Kidney (tissue), 22 donors: ENCODE measurements at places on chromosomes 11 and 22. TPM values are rescaled to one million over a fixed set of nuclear protein-coding genes. Genes with fewer than 3 reads are reported as not detected.

Gene TCIRG1
- total RNA-seq: 97.1 TPM

DNA sequence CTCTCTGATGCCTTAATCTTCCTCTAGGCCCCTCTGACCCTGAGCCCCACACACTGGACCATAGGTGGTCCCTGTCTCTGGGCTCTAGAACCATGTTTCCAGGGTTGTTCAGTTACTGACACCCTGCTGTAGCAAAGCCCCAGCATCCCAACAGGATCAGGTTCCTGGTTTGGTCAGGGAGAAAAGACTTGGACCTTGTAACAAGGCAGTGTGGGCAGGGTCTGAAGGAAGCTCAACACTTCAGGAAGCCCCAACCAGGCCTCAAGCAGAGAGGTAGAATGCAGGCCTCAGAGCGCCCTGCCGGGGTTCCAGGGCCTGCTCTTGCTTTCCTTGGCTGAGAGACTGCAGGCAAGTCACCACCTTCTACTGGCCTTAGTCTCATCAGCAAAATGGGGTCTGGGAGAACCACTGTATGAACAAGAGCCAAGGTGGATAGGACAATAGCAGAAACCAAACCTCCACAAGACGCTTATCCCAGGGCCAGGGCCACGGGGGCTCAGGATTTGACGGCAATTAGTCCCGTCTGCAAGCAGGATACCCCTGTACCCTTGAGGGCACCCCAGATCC is 4.8 kb downstream of the ARAP1 start:
- no peaks in the 10 kb centered on the region for H3K27me3 ChIP-seq
- H3K4me1 ChIP-seq: no peaks in the 10 kb centered on the region
- no peak overlapping the region for H3K4me3 ChIP-seq

Gene LYVE1
- total RNA-seq: 101 TPM

- DNase-seq: no peak
- H3K27me3 ChIP-seq: no peaks in the 10 kb centered on the region
- peak overlapping the region; percentile 82 for H3K27ac ChIP-seq
- no peaks in the 10 kb centered on the region for H3K36me3 ChIP-seq
Measured at GRCh38 chr22:17922925-17923903, 101.1 kb downstream of the MICAL3 start.

Gene PGA3
- 0.54 TPM for total RNA-seq

Gene INS
- not detected for total RNA-seq

DNA sequence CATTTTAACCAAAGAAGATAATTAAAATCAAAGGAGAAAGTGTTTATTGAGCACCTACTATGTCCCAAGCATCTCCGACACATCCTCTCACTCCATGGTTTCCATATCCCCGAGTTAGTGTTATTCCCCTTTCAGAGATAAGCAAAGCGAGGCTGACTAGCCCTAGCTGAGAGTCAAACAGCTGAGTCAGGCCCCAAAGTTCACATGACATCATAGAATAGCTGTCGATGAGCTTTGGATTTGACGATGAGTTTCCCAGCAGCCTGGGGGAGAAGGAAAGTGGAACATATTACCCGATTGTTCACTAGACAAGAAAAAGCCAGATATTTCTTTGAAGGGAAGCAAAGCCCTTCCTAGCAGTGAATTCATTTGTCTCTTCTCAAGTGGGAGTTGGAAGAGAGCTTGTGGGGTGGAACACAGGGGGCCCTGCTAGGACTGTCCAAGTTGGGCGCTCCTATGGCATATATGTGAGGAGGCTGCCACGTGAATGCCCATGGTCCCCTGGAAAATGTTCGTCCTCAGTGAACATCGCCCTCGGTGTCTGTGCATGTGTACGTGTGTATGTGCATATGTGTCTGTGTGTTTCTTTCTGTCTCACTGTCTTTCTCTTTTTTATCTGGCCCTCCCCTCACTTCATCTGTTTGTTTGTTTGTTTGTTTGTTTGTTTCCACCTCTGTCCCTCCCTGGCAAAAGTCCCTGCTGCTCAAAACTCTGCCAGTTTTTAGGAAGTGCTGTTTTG is 493 bp upstream of the CYTH4 start:
- no peak overlapping the region for H3K27ac ChIP-seq
- no peaks in the 10 kb centered on the region for H3K36me3 ChIP-seq
- no peak overlapping the region for H3K4me3 ChIP-seq
- no peaks in the 10 kb centered on the region for H3K27me3 ChIP-seq

GRCh38 chr11:16365581-16366228 is 9.4 kb upstream of the SOX6 start:
- H3K36me3 ChIP-seq: no peaks in the 10 kb centered on the region
- no peaks in the 10 kb centered on the region for H3K27me3 ChIP-seq
- H3K27ac ChIP-seq: no peak overlapping the region

- H3K4me3 ChIP-seq: no peak overlapping the region
- peaks cover 4% of the 10 kb centered on the region for H3K4me1 ChIP-seq
- DNase-seq: no peak
- H3K36me3 ChIP-seq: no peaks in the 10 kb centered on the region
- H3K27ac ChIP-seq: no peak overlapping the region
Measured at GRCh38 chr11:95257456-95257971, 26.5 kb upstream of the SESN3 start.

Gene CFAP68
- 29.5 TPM for total RNA-seq

Gene CARD16
- total RNA-seq: 16.2 TPM

Gene GLYAT
- total RNA-seq: 57.8 TPM

DNA sequence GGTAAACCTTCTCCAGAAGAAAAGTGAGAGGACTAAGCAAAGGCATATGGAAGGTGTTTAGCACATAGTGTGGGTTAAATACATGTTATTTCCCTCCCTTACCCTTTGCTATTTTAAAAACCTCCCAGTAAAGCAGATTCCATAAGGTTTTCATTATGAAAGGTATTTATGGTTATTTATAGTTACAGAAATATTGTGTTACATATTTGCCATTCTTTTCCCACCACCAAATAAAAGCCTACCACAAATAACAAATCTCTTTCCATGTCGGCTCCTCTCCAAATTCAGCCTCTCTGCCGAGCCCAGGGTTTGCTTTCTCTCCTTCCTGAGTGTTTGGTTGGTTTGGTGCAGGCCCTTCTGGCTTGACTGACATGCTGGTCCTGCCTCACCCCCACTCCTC is 64.4 kb downstream of the INSC start:
- no peak overlapping the region for H3K4me3 ChIP-seq
- DNase-seq: no peak

GRCh38 chr22:30047364-30047738 is 32.9 kb upstream of the HORMAD2 start:
- no peaks in the 10 kb centered on the region for H3K27me3 ChIP-seq
- no peaks in the 10 kb centered on the region for H3K36me3 ChIP-seq
- DNase-seq: no peak
- no peak overlapping the region for H3K4me3 ChIP-seq
- no peak overlapping the region for H3K27ac ChIP-seq
- H3K4me1 ChIP-seq: peaks cover 19% of the 10 kb centered on the region

DNA sequence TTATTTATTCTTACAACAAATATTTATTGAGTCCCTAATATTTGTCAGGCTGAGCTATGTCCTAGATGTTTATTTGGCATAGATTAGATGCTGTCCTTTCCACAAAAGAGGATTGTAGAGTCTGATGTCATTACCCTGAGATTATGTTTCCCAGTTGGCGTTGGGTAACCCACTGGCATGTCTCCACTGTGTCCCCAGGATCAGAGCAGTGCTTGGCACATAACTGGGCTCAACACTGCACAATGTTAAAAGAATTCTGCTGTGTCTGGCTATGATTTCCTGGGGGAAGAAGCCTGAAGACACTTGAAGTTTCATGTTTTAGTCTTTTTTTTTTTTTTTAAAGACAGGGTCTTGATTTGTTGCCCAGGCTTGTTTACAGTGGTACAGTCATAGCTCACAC is 4.0 kb downstream of the RCN1 start:
- no peak overlapping the region for H3K4me3 ChIP-seq
- no peak overlapping the region for H3K27ac ChIP-seq
- no peak for DNase-seq
- H3K4me1 ChIP-seq: no peaks in the 10 kb centered on the region
- H3K36me3 ChIP-seq: peaks cover 6% of the 10 kb centered on the region

Gene OR5P2
- 0.25 TPM for total RNA-seq

GRCh38 chr11:108752297-108752751 is 87.5 kb downstream of the DDX10 start:
- H3K4me1 ChIP-seq: no peaks in the 10 kb centered on the region
- H3K36me3 ChIP-seq: no peaks in the 10 kb centered on the region
- no peak overlapping the region for H3K27ac ChIP-seq
- H3K4me3 ChIP-seq: no peak overlapping the region

Gene CFL1
- 705 TPM for total RNA-seq

Gene OR51E2
- 1.2 TPM for total RNA-seq

Gene SMIM38
- 0.63 TPM for total RNA-seq

DNA sequence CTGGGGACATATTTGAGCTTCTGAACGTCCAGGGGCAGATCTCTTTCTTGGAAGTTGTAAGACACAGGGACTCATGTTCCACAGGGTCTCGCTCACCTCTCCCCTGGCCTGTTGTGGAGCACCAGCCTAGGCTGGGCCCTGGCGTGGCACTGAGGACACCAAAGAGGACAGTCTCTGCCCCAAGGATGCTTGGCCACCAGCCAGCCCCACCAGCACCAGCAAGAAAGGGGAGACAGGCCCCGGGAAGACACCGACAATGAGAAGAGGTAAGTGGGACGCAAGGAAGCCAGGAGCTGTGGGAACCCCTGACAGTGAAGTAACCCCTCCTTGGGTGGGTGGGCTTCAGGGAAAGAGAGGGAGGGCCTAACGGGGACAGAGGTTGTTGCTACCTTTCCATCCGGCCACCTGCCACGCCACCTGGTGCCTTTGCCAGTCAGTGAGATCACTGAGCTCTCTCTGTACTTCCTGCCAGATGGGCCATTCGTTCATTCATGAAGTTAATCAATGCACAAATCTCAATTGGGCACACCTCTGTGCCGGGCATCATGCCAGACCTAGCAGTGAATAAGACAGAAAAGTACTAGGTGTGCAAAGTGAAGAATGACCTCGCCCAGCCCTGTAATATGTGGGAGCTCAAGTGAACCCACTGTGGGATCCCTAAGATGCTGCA is 11.1 kb downstream of the APOL5 start:
- no peak overlapping the region for H3K27ac ChIP-seq
- no peaks in the 10 kb centered on the region for H3K27me3 ChIP-seq
- no peaks in the 10 kb centered on the region for H3K4me1 ChIP-seq
- no peaks in the 10 kb centered on the region for H3K36me3 ChIP-seq
- no peak overlapping the region for H3K4me3 ChIP-seq

GRCh38 chr22:27205492-27206373 is 548.3 kb downstream of the MIAT start:
- peaks cover 3% of the 10 kb centered on the region for H3K27me3 ChIP-seq
- no peak overlapping the region for H3K4me3 ChIP-seq
- H3K36me3 ChIP-seq: no peaks in the 10 kb centered on the region
- no peak overlapping the region for H3K27ac ChIP-seq

DNA sequence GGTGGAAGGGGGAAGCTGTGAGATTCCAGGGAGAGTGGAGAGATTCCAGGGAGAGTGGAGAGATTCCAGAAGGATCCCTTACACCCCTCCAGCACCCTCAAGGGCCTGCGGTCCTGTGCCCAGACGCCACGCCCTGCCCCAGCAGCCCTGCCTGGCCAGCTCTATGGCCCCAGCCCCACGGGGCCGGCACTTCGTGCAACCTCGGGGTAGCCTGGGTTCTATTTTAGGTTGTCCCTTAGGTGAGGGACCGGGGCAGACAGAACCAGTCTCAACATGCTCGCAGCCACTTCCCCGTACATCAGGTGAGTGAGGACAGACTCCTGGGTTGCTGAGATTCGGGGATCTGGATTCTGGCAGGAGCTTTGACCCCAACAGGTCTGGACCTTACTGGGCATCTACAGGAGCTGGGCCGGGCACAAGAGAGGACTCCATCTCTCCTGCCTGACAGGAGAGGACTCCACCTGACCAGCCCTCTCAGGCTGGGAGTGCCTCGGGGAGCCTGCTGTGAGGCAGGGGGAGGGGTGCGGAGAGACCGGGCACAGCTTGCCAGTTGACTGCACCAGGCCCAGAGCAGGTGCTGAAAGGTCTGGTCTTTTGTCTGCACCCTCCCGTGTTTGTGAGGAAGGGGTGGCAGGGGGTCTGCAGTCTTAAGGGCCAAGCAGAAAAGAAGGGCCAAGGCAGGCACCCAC is 8.5 kb upstream of the ADORA2A start:
- H3K4me3 ChIP-seq: no peak overlapping the region
- H3K4me1 ChIP-seq: peaks cover 11% of the 10 kb centered on the region
- H3K36me3 ChIP-seq: peaks cover 4% of the 10 kb centered on the region
- no peaks in the 10 kb centered on the region for H3K27me3 ChIP-seq
- no peak for DNase-seq

DNA sequence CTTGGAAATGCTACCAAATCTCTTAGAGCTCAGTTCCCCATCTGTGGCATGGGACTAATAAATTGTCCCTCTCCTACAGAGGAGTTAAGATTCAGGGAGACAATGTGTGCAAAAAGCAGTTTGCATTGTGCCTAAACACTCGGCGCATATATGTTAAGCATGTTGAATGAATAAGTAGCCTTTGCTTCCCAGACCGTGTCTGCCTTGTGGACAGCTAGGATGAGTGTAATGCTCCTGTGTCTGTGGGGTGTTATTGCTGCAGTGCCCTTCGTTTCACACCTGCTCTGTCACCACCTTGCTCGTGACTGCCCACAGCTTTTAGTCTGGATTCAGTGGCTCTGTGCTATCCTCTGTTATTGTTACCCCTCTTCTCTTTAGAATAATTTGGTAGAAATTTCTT is 14.1 kb downstream of the ENDOD1 start:
- no peak overlapping the region for H3K27ac ChIP-seq
- H3K36me3 ChIP-seq: no peaks in the 10 kb centered on the region
- DNase-seq: no peak
- H3K4me3 ChIP-seq: no peak overlapping the region
- H3K27me3 ChIP-seq: no peaks in the 10 kb centered on the region

- no peaks in the 10 kb centered on the region for H3K27me3 ChIP-seq
- no peak overlapping the region for H3K4me3 ChIP-seq
- peak; percentile 30 for DNase-seq
- no peaks in the 10 kb centered on the region for H3K36me3 ChIP-seq
- no peaks in the 10 kb centered on the region for H3K4me1 ChIP-seq
- H3K27ac ChIP-seq: no peak overlapping the region
Measured at GRCh38 chr11:2839395-2839943, 46.1 kb downstream of the CDKN1C start.

Gene NXPE1
- total RNA-seq: 0.25 TPM

GRCh38 chr11:122852074-122852795 is 13.9 kb downstream of the CRTAM start:
- H3K4me3 ChIP-seq: no peak overlapping the region
- DNase-seq: no peak
- no peak overlapping the region for H3K27ac ChIP-seq
- no peaks in the 10 kb centered on the region for H3K4me1 ChIP-seq
- no peaks in the 10 kb centered on the region for H3K27me3 ChIP-seq

Gene NCAPH2
- total RNA-seq: 41.5 TPM

Gene P2RX3
- not detected for total RNA-seq

Gene SERHL2
- 3.1 TPM for total RNA-seq

DNA sequence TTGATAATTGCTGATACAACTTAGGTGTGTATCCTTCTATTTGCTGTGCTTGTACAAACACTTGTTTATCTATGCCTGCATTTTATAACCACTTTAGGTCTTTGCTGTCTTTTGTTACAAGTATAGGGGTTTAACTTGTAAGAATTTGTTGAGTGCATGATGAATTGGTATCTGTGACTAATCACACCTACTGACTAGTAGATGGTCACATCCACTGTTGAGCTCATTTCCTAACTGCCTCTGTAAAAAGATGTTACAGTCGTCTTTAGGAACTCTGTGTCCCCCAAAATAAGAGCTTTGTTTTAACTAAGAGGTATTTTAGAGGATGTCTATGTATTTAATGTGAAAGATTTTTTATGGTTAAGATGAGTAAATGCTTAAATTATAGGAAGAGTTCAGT is 60.5 kb downstream of the HIPK3 start:
- peaks cover 3% of the 10 kb centered on the region for H3K4me1 ChIP-seq
- no peaks in the 10 kb centered on the region for H3K27me3 ChIP-seq
- no peaks in the 10 kb centered on the region for H3K36me3 ChIP-seq
- no peak overlapping the region for H3K4me3 ChIP-seq
- no peak overlapping the region for H3K27ac ChIP-seq
- no peak for DNase-seq
